Fibroblast of mammary gland (primary cell): ENCODE measurements at places on chromosomes 5 and 9.

- peak; percentile 78 for DNase-seq
Measured at GRCh38 chr9:95284162-95285080, 33.1 kb downstream of the FANCC start.

DNA sequence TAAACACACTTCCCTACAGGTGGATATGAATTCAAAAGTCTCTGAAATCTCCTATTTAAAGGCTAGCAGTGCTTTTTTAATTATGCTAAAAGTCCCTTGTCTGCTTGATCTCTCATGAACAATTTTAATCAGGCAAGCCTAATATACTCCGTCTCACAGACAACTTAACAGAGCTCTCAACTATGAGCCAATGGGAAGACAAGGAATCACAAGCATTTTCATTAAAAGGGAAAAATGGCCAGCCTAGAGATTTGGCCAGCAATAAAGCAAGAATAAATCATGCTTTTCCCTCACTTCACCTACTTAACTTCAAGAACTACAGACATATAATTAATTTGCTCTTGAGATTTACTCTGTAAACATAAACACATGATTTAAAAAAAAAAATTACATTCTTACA is 78.0 kb downstream of the RFX3 start:
- no peak for DNase-seq

- DNase-seq = peak; percentile 24
Measured at GRCh38 chr5:141825791-141826560, 52.2 kb downstream of the PCDH1 start.

DNA sequence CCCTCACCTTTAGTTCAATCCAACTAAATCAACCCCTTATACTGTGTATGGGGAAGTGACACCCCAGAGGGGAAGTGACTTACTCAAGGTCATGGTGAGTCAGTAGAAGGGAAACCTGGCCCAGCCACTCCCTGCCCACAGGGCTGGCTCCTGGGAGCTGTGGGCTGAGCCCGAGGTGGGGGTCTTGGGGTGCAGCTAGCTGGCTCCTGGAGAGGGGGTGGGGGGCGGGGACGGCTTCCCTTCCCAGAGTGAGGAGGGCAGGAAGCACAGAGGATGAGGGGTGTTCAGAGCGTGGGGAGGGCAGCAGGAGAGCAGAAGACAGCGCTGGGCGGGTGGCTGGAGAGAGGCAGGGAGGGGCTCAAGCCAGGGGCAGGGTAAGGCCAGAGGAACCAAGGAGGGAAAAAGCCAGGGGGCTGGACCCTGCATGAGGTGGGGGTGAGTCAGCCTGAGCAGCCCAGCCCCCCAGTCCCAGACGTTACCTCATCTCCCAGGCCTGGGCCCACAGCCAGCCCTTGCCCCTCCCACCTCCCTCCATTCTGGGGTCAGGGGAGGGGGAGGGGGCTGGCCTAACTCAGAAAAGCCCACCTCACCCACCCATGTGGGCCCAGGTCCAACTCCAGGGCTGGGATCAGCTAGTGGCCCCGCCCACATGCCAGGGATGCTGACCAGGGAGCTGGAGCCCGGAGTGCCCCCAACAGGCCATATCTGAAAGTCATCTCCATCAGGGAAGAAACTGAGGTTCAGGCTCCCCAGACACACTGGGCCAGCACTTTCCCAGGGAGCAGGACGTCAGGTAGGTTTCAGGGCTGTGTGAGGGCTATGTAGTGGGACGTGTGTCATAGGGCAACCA is 2.8 kb downstream of the PDLIM7 start:
- DNase-seq = peak; percentile 93

GRCh38 chr5:125151150-125151900 is 404.9 kb upstream of the ZNF608 start:
- no peak for DNase-seq

GRCh38 chr9:38344566-38345324 is 47.8 kb upstream of the ALDH1B1 start:
- no peak for DNase-seq

DNA sequence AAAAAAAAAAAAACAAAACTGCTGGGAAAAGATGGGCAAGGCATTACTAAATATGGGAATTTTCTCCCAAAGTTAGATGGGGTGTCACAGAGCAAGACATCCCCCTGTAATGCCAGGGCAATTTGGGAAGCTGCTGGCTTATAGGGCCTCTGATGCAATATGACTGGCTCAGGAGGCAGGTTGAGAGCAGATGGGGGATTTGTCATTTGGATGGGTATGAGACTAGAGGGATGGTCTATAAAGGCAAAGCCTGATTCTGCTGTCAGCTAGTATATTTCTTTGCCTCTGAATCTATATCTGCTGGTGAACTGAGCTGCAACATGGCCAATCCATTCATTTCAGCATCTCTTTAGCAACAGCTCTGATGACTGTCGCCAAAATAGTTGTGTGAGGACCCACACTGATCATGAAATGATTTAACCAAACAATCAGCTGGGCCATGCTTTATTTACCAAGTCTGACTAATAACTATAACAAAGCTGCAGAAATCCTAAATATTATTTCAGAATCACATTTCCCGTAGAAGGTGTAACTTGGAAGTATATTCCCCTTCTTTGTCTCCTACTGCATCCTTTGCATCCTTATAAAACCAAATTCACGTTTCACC is 455.1 kb upstream of the ZNF608 start:
- DNase-seq = no peak

DNA sequence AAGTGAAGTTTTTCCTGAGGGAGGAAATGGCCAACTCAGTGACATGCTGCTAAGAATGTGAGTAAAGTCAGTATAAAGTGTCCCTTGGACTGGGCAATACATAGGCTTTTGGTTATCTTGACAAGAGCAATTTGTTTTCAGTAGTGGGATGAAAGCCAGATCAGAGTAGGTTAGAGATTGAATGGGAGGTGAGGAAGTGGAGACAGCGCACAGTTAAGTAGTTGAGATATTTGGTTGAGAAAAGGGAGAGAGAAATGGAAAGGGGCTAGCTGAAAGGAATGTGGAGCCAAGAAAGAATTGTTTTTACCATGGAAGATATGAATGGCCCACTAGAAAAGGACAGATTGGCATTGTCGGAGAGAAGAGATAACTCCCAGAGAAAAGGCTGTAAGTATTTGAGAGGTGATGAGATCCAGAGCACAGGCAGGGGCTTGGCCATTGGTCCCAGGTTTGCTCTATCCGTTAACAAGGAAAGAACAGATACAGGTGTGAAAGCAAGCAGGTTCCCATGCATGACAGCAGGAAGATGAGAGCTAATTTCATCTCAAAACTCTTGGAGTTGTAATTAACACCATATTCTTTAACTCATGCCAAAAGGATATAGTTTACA is 392.0 kb downstream of the NR2F1-AS1 start:
- no peak for DNase-seq

DNA sequence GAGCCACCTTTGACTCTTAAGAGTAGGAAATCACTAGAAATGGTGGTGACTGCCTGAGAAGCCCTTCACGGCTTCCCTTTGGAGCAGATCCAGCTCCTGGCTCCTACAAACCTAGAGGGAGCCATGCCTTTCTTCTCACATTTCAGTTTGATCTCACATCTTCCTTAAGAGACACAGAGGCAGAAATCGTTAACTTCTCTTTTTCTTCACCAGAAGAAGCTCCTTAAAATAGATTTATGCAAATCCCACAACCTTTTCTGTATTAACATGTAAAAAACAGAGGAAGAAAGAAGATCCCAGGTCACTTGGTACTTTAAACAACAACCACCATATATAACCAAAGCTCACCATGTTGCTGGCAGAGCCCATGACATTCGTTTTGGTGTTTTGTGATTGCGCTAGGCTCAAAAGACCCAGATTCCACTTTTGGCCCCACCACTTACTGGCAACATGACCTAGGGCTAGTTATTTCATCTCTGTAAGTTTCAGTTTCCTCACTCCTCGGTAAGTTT is 29.6 kb downstream of the PAX5 start:
- DNase-seq = no peak

GRCh38 chr5:180639287-180639686 is 10.1 kb downstream of the FLT4 start:
- DNase-seq = no peak

DNA sequence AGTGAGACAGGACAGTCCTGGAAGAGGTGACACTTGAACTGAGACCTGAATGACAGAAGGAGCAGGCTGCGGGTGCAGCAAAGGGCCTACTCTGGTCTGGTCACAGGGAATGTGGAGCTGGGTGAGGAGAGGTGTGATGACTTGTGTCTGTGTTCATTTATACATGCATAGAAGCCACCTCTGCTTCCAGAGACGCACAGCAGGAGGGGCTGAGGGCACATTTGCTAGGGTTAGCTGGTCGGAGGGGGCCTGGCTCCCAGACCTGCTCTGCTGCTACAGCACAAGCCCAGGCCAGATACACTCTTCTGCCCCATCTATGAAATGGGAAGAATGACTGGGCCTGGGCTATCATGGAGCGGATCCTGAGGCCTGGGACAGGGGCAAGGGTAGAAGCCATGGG is 15.6 kb downstream of the UNC5A start:
- no peak for DNase-seq

- no peak for DNase-seq
Measured at GRCh38 chr5:56282216-56282615, 49.1 kb upstream of the ANKRD55 start.

DNA sequence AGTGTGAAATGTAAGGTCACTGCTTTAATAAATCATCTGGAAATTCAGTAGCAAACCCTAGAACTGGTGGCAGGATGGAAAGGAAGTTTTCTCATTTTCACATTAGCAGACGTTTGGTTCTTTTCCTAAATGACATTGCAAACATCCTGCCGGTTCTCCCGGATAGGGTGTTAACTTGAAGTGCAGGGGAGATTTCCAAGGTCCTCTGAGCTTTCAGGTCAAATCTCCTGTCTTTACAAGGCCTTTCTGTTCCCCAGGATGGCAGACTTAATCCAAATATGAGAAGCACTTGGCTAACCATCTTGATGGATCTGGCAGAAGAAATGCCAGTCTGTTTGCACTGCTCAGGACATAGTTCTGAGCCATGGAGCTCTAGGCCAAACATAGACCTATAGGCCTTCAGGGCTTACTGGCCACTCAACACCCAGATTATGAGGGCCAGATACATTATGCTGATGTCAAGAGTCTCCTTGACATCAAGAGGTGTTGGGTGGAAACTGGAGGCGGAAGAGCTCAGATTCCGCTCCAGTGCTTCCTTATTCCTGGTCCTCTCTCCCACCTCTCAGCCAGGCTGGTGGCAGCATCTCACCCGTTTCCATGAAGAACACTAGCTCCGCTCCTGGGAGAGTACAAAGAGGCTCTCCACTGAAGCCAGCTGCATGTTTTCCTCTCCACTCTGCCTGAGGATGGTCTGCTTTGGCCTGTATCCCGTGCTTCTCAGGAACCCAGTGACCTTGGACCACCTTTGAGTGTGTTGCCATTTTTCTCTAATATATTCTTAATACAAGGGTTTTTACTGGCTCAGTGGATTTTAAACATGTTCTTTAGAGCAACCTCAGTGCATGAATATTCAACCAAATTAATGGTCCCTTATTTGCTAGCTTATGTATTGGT is 61.0 kb downstream of the RALGPS1 start:
- no peak for DNase-seq

DNA sequence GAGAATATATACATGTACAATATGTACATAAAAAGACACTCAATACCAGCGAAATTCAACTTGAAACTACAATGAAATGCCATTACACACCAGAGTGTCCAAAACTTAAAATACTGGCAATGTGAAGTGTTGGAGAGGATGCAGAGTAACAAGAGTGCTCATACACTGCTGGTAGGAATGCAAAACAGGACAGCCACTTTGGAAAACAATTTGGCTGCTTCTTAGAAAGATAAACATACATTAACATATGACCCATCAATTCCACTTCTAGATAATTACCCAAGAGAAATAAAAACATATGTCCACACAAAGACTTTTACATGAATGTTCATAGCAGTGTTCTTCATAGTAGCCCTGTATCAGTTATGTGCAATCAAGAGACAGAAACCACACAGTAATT is 39.4 kb upstream of the BARX1 start:
- no peak for DNase-seq

- no peak for DNase-seq
Measured at GRCh38 chr5:9192266-9192665, 353.6 kb downstream of the SEMA5A start.

- DNase-seq = no peak
Measured at GRCh38 chr5:12133520-12133919, 229.3 kb upstream of the CTNND2 start.

DNA sequence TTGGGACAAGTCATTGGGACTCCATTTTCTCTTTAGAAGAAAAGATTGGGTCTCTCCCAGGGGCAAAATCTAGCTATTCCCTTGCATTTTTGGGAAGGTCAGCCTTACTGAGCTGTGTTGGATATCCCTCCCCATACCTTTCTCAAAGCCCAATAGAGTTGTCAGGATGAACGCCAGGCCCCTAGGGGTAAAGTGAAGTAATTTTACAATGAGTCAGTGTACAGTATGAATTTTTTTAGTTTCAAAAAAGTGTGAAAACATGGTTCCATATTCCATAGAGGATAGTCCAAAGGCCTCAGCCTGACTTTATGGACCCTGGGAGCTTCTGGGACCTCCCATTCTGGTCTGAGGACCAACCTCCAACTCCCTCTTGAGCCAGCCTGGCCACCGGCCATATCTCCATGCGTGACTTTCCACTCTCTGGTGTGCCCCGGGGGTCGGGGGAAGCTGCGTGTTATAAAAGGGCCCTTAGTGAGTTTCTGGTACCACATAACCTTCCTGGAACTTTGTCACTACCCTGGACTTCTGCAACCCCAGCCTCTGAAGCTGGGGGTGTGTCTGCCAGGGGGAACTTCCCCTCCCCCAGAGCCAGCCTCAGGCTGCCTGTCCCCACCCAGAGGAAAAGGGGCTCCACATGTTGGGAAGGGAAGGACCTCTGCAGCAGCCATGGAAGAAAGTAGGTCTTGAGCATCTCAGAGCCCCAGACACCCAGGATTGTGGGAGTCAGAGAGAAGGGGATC is 52.4 kb upstream of the SYNPO start:
- DNase-seq = peak; percentile 21

GRCh38 chr5:73764586-73764985 is 138.6 kb downstream of the ARHGEF28 start:
- DNase-seq = peak; percentile 53

DNA sequence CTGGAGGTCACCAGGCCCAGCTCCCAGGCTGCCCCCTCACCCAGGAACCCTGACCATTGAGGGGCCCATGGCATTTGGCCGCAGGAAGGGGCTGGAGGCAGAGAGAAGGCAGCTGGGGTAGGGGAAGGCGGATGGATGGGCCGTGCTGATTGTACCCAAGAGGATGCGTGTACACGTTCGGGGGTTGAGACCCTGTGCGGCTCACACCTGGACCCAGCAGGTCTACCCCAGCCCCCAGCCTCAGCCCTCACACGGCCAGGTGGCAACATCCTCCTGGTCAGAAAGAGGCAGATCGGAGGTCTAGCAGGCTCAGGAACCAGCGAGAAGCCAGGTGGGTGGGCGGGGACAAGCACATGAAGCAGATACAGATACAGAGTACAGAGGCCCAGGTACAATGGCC is 33.7 kb downstream of the NACC2 start:
- no peak for DNase-seq

- peak; percentile 85 for DNase-seq
Measured at GRCh38 chr9:77820293-77820954, 172.3 kb upstream of the GNA14 start.

DNA sequence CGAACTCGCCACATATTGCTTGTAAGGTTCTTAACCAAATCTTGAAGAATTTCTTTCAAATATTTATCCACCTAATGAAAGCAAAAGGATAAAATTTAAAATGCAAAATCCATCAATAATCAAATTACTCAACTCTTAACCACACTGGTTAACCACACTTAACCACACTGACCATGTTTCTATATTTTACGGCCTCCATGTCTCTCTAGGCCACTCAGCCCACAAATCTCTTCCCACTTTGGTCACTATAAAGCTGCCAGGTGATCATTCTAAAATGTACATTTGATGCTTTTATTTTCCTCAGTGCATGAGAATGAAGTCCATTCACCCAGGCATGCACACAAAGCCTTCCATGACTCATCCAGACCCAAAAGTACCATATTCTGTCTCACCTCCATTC is 56.4 kb upstream of the OR2K2 start:
- DNase-seq = peak; percentile 24
